ENCODE measurements at places on chromosomes 12 and 14. TPM values are rescaled to one million over a fixed set of nuclear protein-coding genes. Genes with fewer than 3 reads are reported as not detected.

GRCh38 chr12:89907659-89908058, 199.0 kb upstream of the ATP2B1 start:
- no peak for DNase-seq

- no peak for DNase-seq
These were observed 35.4 kb downstream of the SLC38A1 start for GRCh38 chr12:46233423-46233822.

GRCh38 chr12:6277982-6278438, 32.5 kb upstream of the PLEKHG6 start:
- no peak for DNase-seq

GRCh38 chr12:52794479-52795331, 1.2 kb downstream of the KRT3 start:
- DNase-seq: no peak

- no peak for DNase-seq
These were observed 415.4 kb downstream of the RAD51B start for GRCh38 chr14:68235011-68235410.

DNA sequence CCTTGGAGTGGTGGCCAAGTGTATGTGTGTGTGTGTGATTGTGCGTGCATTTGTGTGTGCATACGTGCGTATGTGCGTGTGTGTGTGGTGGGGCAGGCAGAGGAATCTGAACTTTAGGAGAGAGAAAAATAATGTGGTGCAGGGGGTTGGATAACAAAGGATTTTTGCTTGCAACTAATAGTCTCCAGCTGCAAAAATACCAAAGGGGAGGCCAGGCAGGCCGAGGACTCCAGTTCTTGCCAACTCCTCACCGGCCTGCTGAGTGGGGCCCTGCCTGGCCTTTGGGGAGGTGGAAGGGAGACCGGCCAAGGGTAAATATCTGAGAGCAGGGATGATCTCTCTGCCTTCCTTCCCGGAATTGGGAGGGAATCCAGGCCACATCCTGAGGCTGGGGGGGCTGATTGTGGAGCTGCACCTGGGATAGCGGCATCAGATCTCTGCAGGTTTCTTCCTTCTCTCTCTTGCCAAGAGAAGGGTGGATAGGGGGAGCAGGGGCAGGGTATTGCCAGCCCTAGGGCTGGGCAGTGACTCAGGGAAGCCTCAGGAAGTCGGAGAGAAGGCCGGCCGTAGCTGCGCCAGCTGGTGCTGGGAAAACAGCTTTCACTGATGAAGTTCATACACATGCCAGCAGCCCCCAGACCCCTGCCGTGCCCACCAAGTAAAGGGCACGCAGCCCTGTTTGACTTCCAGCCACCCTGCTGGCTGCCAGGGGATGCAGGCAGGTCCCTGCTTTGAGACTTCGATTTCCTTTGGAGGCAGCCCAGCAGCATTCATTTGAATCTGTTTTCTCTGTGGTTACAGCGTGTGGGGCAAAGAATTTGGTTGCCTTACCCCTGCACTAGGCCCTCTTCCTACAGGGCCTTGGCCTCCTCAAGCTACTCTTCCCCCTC, 4.6 kb upstream of the LRP1-AS start:
- DNase-seq: no peak

- DNase-seq: no peak
These were observed 80.2 kb downstream of the PAX9 start for GRCh38 chr14:36741858-36742257.

GRCh38 chr14:91396959-91397815, 20.4 kb downstream of the CCDC88C start:
- DNase-seq: no peak

DNA sequence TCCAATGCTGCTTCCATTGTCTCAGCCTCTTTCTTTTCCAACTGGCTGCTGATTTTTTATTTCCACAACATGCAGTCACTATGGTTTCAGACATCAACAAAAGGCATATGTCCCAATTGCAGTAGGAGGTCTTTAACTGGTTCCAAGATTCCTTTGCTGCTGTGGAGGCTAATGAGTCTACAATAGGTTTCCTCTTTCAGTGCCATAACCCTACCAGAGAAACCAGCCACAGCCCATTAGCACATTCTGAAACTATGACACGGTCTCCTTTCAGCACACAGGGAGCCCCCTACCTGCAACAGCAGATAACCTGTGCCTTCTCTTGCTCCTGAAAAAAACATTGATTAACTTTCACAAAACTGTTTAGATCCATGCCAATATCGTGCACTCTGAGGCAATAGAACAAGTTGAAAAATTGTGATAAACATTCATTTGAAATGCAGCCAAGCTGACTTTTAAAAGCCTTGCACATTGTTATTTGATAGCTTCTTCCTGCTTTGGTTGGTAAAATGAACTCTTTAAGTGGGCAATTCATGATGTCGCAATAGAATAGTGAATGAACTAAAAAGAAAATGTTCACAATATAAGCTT, 32.4 kb downstream of the PLEKHG7 start:
- no peak for DNase-seq

GRCh38 chr14:44565968-44566367, 58.9 kb upstream of the FSCB start:
- no peak for DNase-seq

The ESRRB gene
- total RNA-seq: 0.15 TPM

The ACADS gene
- total RNA-seq: 17.3 TPM

Data from left lung (tissue), 14 donors.